Kidney glomerular epithelial cell (primary cell): ENCODE measurements at places on chromosomes 12 and 14.
A peak's percentile ranks its signal among the peaks of the same experiment; 100 is the strongest.

DNA sequence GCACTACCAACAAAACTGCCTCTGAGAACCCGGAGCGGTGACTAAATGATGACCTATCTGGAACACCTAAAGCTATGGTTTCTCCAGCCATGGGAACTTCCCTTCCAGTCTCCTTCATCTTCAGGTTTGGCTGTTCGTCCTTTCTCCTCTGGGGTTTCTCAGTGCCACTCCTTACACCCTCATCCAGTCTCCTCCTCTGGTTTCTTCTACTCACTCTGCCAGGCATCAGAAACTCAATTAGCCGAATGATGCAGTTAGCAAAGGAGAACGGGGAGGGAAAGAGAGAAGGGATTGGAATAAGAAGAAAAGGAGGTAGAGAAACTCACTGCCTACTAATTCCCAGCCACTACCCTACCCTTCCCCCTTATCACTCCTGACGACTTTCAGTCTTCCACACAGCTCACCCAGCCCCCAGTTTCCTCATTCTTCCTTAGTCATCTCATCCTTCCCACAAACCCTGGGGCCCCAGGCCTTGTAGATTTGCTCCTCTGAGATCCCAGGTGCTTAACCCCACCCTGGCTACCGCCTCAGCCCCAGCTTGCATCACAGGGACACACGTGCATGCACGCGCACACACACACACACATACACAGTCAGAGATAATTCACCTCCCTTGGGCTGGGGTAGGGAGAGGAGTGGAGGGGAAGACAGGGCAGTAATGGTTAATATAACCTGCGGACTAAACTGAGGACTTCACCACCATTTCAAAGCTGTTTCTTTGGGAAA is 13.0 kb downstream of the FGD6 start:
- peak; percentile 72 for DNase-seq

DNA sequence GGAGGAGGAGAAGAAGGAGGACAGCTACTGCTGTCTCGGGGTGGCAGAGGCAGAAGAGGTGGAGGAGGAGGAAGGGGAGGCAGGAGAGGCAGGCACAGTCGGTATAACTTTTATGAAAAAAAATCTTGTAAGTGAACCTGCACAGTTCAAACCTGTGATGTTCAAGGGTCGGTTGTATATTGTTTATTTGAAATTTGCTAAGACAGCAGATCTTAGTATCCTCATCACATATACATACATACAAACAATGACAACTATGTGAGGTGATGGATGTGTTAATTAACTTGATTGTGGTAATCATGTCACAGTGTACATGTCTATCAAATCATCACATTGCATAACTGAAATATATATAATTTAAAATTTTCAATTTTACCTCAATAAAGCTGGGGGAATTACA is 19.0 kb downstream of the ACTN1 start:
- no peak for DNase-seq

- peak; percentile 17 for DNase-seq
These were observed 164.6 kb downstream of the TMEM117 start for GRCh38 chr12:44000309-44000952.

DNA sequence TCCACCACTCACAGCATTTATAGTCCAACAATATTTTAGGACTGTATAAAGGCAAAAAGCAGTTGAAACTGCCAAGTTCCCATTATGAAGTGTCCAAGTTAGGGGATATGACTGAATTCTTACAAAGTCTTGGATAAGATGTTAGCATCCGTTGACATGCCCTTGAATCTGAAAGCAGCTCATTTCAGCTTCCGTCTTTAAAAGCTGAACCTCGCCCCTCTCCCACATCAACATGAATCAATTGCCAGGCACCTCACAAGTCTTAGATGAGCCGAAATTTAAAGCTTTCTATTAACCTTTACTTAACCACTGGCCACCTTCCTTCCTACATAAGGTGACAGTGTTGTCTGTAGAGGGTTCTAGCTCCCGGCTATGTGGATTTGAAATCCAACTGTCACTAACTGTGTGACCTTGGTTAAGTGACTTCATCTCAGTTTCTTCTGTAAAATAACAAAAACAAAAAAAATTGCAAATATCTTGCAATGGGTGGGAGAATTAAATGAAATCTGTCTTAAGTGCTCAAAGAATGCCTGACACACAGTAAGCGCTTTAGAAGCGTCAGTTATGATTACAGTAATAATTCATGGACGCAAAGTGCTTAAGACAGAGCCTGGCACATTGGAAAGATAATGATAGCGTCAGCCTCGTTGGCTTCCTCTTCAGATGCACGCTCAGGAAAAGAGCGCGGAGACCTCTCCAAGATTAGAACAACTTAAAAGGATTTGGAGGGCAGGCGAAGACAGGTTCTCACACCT is 1.2 kb downstream of the PPP1CC start:
- DNase-seq: no peak

GRCh38 chr14:53668897-53669296 is 287.7 kb downstream of the BMP4 start:
- no peak for DNase-seq

- DNase-seq: no peak
These were observed 108.7 kb upstream of the SLC38A4 start for GRCh38 chr12:46934374-46935111.

DNA sequence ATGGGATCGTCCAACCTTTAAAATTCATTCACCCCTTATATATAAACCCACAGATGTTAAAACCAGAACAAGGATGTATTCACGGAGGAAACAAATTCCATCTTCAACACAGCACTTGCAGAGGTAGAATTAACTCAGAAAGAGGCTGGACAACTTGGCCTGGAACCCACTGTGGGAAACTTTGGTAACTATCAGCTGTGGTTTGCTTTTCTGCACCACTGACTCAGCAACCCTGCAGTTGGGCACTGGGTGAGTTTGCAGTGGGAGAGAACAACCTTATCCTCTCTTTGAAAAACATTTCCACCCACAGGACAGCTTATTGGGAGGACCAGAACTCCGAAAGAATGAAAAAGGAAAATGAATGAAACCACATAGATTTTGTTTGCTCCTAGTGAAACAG is 66.3 kb downstream of the ZNF664 start:
- peak; percentile 53 for DNase-seq

DNA sequence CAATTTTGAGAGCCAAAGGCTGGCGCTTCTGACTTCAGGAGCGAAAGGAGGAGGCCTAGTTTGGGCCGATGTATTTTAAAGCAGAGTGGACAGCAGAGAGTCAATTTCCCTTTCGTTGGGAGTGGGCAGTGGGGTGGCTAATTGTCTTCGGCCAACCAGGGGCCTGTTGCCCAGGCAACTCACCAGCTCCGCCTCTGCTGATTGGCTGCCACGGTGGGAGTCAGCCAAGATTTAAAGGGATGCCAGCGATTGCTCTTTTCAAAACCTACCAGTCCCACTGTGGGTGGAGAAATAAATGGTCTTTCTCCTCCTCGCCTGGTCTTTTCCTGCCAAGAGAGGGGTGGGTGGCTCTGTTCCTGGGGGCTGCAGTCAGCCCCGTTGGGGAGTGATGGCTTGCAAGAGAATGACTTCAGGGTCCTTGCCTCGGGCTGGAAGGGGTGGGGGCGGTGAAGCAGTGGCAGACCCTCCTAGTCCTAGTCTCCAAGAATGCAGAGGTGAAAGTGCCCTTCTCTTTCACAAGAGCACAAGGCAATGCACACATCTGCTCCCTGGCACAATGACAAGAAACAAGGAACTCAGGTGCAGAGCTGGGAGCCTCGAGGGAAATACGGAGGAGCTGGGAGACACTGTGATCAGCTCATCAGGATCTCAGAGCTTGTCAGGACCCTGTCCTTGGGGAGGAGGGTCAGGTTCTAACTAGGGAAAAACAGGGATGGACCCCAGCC is 37.7 kb downstream of the RASAL1 start:
- DNase-seq: no peak

GRCh38 chr14:38592764-38593442 is 337.0 kb upstream of the CLEC14A start:
- no peak for DNase-seq

DNA sequence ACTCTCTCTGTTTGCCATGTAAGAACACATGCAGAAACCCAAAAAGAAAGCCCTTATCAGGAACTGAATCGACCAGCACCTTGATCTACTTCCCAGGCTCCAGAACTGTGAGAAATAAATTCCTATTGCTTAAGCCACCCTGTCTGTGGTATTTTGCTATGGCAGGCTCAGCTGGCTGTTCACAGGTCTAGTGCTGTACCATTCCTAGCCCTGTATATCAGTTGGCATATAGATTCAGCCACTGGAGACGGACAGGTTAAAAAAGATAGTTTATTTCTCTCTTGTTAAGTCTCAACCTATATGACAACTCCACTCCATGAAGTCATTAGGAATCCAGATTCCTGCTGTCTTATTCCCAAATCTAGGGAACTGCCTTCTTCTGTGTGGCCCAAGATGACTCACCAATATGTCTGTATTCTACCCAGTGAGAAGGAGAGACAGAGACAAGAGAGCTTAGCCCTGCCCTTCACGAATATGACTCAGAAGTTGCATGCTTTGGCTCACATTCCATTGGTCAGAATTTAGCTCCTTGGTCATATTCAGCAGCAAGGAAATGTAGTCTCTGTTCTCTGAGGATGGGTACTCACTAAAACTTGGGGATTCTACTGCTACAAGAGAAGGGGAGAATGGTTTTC is 57.0 kb downstream of the PLEKHG7 start:
- peak; percentile 68 for DNase-seq

GRCh38 chr14:78674820-78675219 is 504.6 kb downstream of the NRXN3 start:
- DNase-seq: no peak

GRCh38 chr12:116547955-116548501 is 11.2 kb upstream of the MAP1LC3B2 start:
- DNase-seq: peak; percentile 94

- no peak for DNase-seq
These were observed 44.3 kb downstream of the TMTC1 start for GRCh38 chr12:29739279-29739991.

DNA sequence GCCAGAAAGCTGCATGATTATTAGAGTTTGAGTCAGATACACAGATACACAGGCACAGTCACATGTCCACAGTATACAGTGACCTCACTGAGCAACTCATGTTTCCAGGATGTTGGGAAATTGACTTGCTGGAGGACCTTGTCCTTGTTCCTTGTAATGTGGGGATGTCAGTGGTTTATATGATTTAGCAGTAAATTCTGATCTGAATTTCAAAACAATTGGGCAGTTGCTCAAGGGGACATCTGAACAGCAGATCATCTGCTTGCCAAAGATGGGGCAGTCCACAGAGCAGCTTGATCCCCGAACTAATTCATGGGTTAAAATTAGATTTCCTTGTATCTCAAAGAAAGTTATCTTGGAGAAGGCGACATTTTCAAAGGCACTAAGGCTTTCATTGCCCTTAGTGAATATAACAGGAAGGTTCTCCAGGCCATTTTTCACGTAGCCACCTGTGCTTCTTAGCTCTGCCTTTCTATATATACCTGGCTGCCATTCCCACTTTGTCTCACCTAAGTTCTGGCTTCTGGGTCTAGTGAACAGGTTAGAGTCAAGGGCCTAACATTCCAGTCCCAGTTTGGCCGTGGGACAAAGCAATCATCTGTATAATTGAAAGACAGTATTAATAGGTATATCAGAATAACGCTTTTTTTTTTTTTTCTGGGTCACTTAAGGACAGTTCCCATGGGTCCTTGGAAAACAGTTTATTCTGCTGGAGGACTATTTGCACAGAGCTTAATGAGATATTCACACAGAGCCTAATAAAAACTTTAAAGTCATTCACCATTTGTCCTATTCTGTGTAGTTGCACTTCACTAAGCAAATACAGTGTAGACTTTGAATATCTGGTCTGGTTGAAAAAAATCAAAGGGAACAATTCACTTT is 64.9 kb upstream of the STRN3 start:
- DNase-seq: peak; percentile 40

- no peak for DNase-seq
These were observed 2.1 kb downstream of the DDN start for GRCh38 chr12:48996794-48997718.

- no peak for DNase-seq
These were observed 200.4 kb upstream of the AVPR1A start for GRCh38 chr12:63351370-63351769.

GRCh38 chr12:86228656-86229055 is 27.5 kb downstream of the MGAT4C start:
- peak; percentile 43 for DNase-seq

DNA sequence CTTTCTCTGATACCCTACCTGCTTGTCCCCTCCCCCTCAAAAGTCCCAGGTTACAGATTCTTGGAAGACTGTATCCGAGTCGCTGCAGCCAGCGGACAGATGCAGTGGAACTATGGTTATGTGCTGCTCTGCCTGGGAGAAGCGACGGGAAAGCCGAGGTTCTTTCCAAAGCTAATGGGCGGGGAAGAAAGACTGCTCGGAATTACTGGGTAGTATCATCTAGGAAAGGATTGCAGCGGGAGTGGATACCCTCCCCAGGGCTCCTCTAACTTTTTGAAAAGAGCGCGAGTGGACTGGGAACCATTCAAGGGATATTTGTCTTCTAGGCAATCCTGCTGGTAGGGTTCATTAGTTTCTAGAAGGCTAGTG is 1.4 kb downstream of the PTHLH start:
- DNase-seq: no peak

GRCh38 chr14:46480817-46481216 is 170.8 kb downstream of the RPL10L start:
- DNase-seq: no peak

DNA sequence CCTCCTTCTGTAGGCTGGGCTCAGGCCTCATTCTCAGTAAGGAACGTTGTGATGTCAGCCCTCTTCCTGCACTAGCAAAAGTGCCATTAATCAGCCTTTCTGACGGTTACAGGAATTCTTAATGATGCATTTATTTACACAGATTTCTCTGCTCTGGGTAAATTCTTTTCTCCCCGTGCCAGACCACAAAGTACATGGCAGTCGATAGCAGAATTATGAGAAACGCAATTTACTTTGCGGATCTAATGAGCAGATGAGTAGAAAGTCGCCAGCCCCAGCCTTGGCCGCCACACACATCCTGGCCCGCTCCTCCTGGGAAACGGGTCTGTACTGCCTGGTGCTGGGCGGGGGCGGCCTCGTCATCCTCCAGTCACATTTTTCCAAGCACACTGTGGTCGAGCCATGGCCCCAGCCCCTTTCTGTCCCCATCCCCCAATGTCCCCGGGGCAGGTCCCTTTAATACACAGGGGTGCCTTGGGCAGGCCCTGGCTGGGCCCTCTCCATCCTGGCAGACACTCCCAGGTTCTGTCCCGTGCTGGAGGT is 25.9 kb downstream of the NOC4L start:
- DNase-seq: peak; percentile 4

- DNase-seq: no peak
These were observed 15.3 kb upstream of the KRT80 start for GRCh38 chr12:52207106-52207505.

- DNase-seq: no peak
These were observed 145.9 kb upstream of the BMP4 start for GRCh38 chr14:54102530-54102929.

- DNase-seq: peak; percentile 25
These were observed 1.0 kb downstream of the NACA start for GRCh38 chr12:56723889-56724700.

GRCh38 chr12:13146336-13146938 is 43.0 kb upstream of the GSG1 start:
- no peak for DNase-seq

- no peak for DNase-seq
These were observed 113.6 kb downstream of the SLC15A5 start for GRCh38 chr12:16163901-16164300.
